ENCODE measurements at places on chromosomes 2 and 18.

DNA sequence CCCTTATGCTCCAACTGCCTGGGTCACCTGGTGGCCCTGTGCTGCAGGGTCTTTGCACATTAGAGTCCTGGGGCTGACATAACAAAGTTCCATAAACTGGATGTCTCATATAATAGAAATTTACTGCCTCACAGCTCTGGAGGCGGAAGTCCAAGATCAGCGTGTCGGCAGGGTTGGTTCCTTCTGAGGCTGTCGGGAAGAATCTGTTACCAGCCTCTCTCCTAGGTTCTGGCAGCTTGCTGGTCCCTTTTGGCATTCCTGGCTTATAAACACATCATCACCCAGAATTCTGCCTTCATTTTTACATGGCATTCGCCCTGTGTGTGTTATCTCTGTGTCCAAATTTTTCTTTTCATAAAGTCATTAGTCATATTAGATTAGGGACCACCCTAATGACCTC is 170.5 kb downstream of the NDUFA10 start:
- DNase-seq, result no peak

GRCh38 chr2:9984217-9984739 is 32.8 kb downstream of the GRHL1 start:
- DNase-seq, result no peak

GRCh38 chr18:45464619-45465018 is 150.7 kb upstream of the SLC14A2 start:
- no peak for DNase-seq

GRCh38 chr2:127646487-127647241 is 711 bp downstream of the GPR17 start:
- no peak for DNase-seq

- DNase-seq, result no peak
Observed at GRCh38 chr18:38257661-38258060, 692.1 kb upstream of the CELF4 start.

- DNase-seq, result no peak
Observed at GRCh38 chr18:59878644-59879043, 21.2 kb upstream of the PMAIP1 start.

DNA sequence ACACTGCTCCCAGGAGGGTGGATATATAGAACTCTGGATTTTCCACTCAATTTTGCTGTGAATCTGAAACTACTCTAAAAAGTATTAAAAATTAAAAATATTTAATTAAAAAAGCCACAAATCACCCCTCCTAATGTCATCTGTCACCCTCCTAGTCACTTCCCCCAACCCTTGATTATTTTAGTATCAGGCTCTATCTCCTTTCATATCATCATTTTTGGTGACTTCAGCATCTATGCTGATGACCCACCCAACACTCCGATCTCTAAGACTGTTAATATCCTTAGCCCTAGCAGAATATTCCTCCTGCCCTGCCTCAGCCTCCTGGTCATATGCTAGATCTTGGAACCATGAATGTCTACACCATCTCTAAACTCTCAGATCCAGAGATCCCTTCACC is 128.3 kb upstream of the SLC1A4 start:
- no peak for DNase-seq

- DNase-seq, result no peak
Observed at GRCh38 chr18:45608400-45608799, 6.9 kb upstream of the SLC14A2 start.

DNA sequence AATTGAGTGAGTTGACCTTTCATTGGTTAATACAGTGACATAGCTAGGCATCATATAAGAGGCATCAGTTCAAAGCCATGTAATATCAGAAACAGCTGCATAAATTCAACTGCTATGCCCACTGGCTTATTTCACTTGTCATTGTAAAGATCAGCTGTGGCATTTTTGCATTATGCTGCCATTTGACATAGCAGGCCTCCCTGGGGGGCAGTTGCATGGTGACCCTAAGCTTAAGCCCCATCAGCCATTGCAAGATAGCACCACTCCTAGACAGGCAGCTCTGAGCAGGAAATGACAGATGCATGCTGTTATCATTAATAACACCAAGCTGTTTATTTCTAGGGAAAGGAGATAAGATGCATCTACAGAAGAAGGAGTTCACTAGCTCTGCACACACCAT is 233.4 kb upstream of the CNTNAP5 start:
- DNase-seq, result no peak

- DNase-seq, result no peak
Observed at GRCh38 chr18:53567929-53568574, 656.4 kb downstream of the MBD2 start.

DNA sequence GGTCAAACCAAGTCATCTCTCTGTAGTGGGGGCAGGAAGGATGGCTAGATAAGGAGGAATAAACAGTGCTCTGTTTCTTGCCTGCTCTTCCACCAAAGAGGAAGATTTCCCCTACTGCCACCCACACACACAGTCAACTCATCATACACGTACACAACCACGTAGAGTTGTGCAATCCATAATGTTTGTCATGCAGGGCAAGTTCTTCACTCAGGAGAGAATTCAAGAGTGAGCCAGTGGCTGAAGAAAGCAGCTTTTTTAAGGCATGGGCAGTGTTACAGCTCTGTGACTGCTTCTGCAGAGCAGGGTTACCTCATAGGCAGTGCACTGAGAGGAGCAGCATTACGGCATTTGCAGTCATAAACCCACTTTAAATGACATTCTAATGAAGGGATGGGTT is 283.0 kb downstream of the RND3 start:
- no peak for DNase-seq

DNA sequence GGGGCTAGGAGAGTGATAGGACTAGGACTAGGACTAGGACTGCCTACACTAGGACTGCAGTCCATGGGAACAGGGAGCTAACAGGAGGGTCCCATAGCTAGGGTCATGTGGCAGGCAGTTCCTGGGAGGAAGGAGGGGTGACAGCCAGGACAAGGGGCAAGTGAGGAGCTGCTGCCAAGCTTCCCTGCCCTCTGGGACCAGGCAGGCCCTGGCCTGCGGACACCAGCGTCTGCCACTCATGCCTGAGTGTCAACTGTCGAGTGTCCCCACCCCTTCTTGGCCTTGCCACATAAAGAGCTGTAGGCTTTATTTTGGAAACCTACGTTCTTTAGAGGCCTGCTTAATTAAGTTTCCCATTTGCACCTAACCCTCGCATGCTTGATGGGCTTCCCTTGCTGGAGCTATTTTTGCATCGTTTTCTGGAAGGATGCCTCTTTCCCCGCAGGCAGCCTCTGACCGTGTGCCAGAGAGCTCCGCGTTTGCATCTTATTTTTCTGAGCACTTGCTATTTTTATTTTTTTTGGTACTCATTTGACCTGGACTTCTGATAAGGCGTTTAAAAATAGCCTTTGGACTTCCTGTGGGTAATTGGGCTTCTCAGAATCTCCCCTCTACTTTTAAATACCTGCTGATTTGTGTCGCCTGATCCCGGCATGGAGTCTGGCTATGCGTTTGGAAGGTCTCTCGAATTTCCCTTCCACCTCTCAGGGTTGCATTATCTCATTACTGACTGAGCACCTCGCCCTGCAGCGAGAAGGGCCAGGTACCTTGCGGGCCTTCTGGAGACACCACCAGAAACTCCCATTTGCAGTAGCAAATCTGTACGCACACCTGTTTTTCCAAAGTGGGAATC is 66.4 kb downstream of the SH3RF3 start:
- DNase-seq, result no peak

DNA sequence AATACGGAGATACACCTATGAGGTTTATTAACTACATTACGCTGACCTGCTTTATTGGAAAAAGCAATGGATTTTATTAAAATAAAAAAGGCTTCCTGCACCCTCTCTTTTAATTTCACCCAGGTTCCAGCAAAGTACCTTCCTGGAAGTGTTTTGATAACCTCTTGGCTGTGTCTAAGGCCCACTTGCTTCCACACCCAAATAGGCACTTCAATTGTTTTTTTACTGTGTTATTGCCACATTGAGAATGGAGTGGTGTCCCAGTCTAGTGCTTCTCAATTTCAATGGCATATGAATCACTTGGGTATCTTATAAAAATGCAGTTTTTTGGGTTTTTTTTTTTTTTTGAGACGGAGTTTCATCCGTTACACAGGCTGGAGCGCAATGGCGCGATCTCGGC is 47.6 kb downstream of the SF3B1 start:
- no peak for DNase-seq

DNA sequence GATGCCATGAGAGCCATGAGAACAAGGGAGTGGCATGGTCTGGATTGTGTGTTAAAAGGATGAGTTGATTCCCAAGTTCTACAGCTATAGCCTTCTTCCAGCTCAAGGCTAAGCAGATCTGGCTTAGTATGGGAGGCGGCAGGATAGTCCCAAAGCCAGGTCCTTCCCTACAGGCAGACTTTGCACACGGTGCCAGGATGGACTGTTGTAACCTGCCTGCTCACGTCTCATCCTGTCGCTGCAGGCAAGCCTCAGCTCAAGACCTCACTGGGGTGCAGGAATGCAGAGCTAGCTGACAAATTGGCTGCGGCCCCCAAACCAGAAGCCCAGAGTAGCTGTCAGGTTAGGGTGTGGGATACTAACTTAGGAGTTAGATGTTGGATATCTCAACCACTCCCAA is 28.8 kb upstream of the IGFBP5 start:
- DNase-seq, result no peak

DNA sequence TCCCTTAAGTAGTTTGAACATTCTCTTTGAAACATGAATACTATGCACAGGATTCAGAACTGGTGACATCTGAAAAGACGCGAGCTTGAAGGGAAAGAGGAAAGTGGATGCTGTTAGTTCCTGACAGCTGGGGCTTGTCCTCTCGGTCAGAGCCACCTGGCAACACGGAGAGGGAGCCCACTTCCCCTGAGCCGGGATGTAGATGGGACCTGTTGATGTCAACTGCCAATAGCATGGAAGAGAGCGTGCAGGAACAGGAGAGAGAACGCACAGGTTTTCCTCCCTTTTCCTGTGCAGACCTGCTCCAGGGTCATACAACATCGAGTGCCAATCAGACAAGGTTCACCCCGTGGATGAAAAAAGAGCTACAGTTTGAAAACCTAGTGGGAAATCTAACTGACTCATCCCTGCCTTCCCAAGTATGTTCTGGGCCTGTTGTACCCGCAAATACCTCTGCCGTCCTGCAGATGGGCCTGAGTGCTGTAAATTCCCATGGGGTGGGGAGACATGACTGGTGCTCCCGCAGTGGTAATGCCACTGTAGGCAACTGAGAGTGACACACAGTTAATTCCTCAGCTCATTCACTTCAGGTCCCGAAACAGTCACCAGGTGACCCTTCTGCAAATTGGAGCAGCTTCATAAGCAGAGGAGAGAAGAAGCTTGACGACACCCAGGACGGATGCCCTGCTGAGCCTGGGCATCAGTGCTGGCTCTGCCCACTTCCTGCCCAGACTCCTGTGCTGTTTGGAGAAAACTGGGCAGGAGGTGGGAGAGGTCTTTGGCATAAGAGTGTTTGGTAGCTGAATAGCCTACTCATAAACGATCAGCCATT is 13.9 kb upstream of the MBP start:
- DNase-seq, result no peak

- no peak for DNase-seq
Observed at GRCh38 chr2:140454717-140455116, 1674.5 kb upstream of the NXPH2 start.
